Right lobe of liver (tissue), 6 donors: ENCODE measurements at places on chromosomes 2 and 18. TPM values are rescaled to one million over a fixed set of nuclear protein-coding genes. Genes with fewer than 3 reads are reported as not detected.
A peak's percentile ranks its signal among the peaks of the same experiment; 100 is the strongest.

Gene CYP27A1
- 463 TPM for total RNA-seq

Gene GAL3ST2
- total RNA-seq: 0.53 TPM

Gene MSGN1
- total RNA-seq: not detected

Gene CD8B
- total RNA-seq: not detected

Gene INPP5D
- 4.8 TPM for total RNA-seq

Gene SLC9A4
- total RNA-seq: not detected

Gene INHBB
- 10.0 TPM for total RNA-seq

Gene ELP2
- 53.2 TPM for total RNA-seq

Gene NEU2
- not detected for total RNA-seq

Gene CFAP221
- 5.8 TPM for total RNA-seq

Gene LIMS2
- 6.6 TPM for total RNA-seq

DNA sequence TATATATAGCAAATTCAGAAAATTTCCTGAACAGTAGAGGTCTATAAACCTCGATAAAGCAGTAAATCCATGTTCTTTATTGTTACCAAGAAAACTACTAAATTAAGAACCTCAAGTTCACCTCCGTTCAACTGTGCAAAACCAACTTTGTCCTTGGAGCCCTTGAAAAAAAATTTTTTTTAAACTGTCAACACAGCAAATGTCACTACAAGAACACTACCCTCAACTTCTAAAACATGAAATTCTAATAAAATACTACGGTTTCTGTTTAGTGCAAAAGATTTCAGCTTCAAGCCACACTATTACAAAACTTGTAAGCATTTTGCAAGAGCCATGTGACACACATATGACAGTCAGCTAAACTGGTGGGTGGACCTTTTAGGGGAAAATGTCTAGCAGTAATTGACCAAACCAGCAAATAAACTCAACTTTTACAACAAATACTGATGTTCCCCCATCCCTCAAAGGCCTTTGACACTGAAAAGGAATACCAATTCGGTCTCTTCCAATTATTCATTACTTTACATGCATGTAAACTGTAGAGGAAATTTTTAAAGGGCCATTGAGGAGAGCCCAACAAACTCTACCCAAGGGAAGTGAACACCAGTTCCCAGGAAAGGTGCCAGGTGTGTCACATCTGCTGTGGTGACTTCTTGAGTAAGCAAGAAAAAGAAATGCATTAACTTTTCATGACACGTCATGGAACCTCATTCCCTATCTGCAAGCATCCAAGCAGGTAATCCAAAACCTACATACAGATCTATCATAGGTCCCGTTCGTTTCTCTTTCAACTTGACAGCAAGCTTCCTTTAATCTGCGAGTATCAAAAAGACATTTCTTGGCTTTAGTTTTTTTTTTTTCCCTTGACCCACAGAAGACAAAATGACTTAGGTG lies 1.4 kb downstream of the RAB1A start:
- peak; percentile 59 for DNase-seq
- no peaks in the 10 kb centered on the region for H3K27me3 ChIP-seq
- no peaks in the 10 kb centered on the region for H3K36me3 ChIP-seq

DNA sequence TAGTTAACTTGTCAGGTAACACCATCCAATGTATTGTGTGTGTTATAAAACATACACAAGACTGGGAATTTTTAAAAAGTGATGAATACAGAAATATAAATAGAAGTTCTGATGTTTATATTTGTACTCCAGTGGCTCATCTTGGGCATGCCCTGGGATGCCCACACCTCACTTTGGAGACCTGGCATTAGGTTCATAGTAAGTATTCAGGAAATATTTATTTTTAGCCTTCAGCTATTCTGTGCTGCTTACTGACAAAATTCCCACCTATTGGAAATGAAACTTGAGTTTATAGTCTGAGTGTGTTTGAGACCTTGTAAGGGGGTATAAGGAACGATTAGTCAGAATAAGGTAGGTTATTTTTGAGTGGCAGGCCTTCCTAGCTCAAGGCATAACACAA lies 67.5 kb downstream of the MYO1B start:
- DNase-seq: no peak
- H3K4me3 ChIP-seq: no peak overlapping the region
- no peak overlapping the region for H3K27ac ChIP-seq
- no peaks in the 10 kb centered on the region for H3K4me1 ChIP-seq
- no peaks in the 10 kb centered on the region for H3K27me3 ChIP-seq

DNA sequence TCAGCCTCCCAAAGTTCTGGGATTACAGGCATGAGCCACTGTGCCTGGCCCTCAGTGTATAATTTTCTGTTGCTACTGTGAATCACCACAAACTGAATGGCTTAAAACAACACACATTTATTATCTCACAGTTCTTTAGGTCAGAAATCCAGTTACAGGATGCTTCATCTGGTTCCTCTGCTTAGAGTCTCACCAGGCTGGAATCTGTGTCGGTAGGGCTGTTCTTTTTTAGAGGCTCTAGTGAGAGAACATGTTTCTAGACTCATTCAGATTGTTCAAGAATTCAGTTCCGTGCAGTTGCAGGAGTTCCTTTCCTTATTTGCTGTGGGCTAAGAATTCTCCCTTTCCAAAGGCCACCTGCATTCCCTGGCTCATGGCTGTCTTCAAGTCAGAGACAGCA lies 22.2 kb downstream of the CCDC121 start:
- no peak overlapping the region for H3K4me3 ChIP-seq
- H3K4me1 ChIP-seq: no peaks in the 10 kb centered on the region
- DNase-seq: no peak
- no peak overlapping the region for H3K27ac ChIP-seq
- peaks cover 26% of the 10 kb centered on the region for H3K36me3 ChIP-seq

DNA sequence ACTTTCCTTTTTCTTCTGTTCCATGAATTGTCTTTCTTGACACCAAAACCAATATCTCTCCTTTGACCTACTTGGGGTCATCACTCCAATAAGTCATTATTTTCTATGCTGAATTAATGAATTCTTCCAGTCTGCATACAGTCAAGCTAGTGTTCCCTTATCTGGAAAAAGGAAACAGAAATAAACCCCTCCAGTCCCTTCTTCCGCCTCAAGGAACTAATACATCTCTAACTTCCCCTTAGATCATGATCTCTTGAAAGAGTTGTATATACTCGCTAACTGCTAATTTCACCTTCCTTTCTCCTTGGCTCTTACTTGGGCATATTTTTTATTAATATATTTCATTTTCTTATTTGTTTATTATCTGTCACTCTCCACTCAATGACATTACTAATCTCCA lies 7.3 kb upstream of the ARHGAP15 start:
- no peaks in the 10 kb centered on the region for H3K36me3 ChIP-seq
- H3K4me3 ChIP-seq: no peak overlapping the region
- no peak overlapping the region for H3K27ac ChIP-seq
- no peaks in the 10 kb centered on the region for H3K27me3 ChIP-seq
- DNase-seq: no peak

GRCh38 chr2:200455958-200456421 lies 53.9 kb downstream of the KCTD18 start:
- no peaks in the 10 kb centered on the region for H3K27me3 ChIP-seq
- peak overlapping the region; percentile 44 for H3K27ac ChIP-seq
- no peak overlapping the region for H3K4me3 ChIP-seq
- H3K36me3 ChIP-seq: no peaks in the 10 kb centered on the region
- no peaks in the 10 kb centered on the region for H3K4me1 ChIP-seq

DNA sequence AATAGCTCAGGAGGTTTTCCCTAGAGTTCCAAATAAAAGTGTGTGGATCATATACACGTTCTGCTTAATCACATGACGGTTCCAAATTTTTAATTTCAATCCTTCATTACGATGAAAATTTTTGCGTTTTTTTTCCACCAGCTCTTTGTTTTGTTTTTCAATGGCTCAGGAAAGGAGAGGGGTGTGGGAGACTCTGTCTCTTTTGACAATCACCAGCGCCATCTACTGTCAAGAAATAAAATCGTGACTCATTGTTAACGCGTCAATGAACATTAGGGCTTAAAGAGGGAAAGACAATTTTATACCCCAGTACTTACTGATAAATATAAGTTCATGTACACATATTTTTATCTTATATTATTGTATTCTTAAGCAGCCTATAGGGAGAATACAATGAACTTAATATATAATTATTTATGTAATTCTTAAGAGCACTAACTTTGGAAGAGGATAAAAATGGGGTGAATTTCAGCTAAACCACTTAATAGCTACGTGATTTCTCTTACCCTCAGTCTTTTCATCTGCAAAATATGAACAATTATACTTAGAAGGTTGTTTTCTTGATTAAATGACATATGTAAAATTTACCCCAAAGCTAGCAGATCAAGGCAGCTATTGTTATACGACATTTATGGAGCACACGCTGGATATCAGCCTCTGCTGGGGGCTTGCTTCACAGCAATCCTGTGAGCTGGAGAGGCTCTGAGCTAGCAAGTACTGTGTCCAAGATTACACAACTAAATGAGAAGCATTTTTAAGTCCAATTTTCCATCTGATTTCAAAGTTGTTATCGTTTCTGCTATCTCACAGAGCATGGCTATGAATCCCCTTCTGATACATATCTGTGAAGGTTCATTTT lies 47.4 kb upstream of the RMDN2 start:
- no peaks in the 10 kb centered on the region for H3K36me3 ChIP-seq
- no peaks in the 10 kb centered on the region for H3K4me1 ChIP-seq
- DNase-seq: no peak
- H3K27ac ChIP-seq: no peak overlapping the region
- no peak overlapping the region for H3K4me3 ChIP-seq

GRCh38 chr18:62258616-62259015 lies 66.5 kb upstream of the TNFRSF11A start:
- no peaks in the 10 kb centered on the region for H3K36me3 ChIP-seq
- DNase-seq: no peak
- H3K27me3 ChIP-seq: no peaks in the 10 kb centered on the region
- peaks cover 4% of the 10 kb centered on the region for H3K4me1 ChIP-seq
- H3K4me3 ChIP-seq: no peak overlapping the region
- H3K27ac ChIP-seq: no peak overlapping the region

DNA sequence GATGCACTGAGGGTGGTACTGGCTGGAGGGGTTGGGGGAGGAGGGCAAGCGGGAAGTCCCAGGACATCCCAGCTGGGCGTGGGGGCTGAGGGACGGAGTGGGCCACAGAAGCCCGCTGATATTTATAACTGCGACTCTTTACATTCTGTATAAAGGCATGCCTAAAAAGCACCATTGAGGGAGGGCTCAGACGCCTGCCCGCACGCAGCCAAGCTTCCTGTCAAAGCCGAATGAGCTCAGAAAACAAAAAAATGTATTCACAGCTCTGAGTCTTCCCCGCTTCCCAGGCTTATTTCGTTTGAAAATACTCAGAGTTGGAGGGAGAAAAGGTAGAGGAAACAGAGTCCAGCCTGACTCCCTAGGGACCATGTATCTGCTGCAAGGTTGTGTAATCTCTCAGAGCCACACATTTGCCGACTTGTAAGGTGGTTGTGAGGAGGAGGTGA lies 170.1 kb upstream of the HAAO start:
- H3K27me3 ChIP-seq: no peaks in the 10 kb centered on the region
- H3K27ac ChIP-seq: no peak overlapping the region
- no peak overlapping the region for H3K4me3 ChIP-seq
- DNase-seq: no peak

DNA sequence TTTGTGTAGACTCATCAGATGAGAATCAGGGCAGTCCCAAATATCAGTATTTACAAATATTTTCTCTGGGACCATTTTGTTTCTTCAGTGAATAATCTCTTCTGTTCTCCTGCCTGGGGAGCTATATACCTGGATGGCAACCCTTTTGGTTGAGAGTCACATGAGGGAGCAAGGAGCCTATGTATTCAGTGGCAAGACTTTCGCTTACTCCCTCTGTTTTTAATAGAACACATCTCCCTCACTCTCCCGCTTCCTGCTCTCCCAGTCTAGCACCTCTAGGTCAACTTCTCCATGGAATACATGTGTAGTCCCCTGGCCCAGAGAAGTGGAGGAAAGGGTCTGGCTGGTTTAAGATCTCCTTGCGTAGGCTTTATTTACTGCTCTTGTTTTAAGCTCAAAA lies 600.3 kb downstream of the CCDC85A start:
- no peak overlapping the region for H3K4me3 ChIP-seq
- no peaks in the 10 kb centered on the region for H3K36me3 ChIP-seq
- DNase-seq: no peak
- no peaks in the 10 kb centered on the region for H3K27me3 ChIP-seq

DNA sequence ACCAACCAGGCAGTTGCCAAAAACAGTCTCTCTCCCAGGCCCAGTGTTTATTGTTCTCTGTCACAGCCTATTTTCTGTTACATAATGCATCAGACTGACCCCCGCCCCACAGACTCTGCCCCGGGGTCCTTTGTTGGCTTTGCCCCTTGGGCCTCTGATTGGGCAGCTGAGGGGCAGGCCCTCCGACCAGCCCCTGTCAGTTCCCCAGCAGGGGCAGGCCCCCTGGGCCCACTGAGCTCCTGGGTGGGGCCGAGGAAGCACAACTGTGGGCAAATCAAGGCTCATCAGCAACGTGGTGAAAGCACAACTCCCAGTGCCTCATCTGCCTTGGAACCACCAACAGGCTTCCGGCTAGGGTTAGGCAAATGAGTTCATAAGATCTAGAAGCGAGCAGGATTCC lies 160.1 kb upstream of the MYCN start:
- no peak for DNase-seq
- H3K36me3 ChIP-seq: no peaks in the 10 kb centered on the region
- peaks cover 53% of the 10 kb centered on the region for H3K4me1 ChIP-seq
- H3K4me3 ChIP-seq: no peak overlapping the region

GRCh38 chr2:110874453-110875383 lies 142.3 kb downstream of the ACOXL start:
- DNase-seq: no peak
- no peaks in the 10 kb centered on the region for H3K4me1 ChIP-seq
- H3K4me3 ChIP-seq: no peak overlapping the region
- H3K36me3 ChIP-seq: no peaks in the 10 kb centered on the region

- H3K4me3 ChIP-seq: no peak overlapping the region
- DNase-seq: no peak
- no peaks in the 10 kb centered on the region for H3K4me1 ChIP-seq
- no peaks in the 10 kb centered on the region for H3K27me3 ChIP-seq
Measured at GRCh38 chr2:237227592-237228280, 142.0 kb downstream of the COPS8 start.

GRCh38 chr2:96806468-96807126 lies 9.5 kb upstream of the CNNM3 start:
- DNase-seq: no peak
- H3K27me3 ChIP-seq: no peaks in the 10 kb centered on the region
- no peaks in the 10 kb centered on the region for H3K4me1 ChIP-seq

GRCh38 chr2:18483896-18484295 lies 76.6 kb downstream of the RDH14 start:
- H3K4me3 ChIP-seq: no peak overlapping the region
- H3K27me3 ChIP-seq: no peaks in the 10 kb centered on the region

GRCh38 chr2:191578031-191578430 lies 99.9 kb upstream of the NABP1 start:
- H3K27ac ChIP-seq: no peak overlapping the region
- H3K4me1 ChIP-seq: no peaks in the 10 kb centered on the region
- H3K36me3 ChIP-seq: no peaks in the 10 kb centered on the region
- no peaks in the 10 kb centered on the region for H3K27me3 ChIP-seq
- no peak overlapping the region for H3K4me3 ChIP-seq
- DNase-seq: no peak

- H3K4me3 ChIP-seq: no peak overlapping the region
- H3K27me3 ChIP-seq: peaks cover 13% of the 10 kb centered on the region
- no peaks in the 10 kb centered on the region for H3K36me3 ChIP-seq
- no peak for DNase-seq
Measured at GRCh38 chr2:89845532-89845931, 1154.1 kb downstream of the RPIA start.

- no peaks in the 10 kb centered on the region for H3K36me3 ChIP-seq
- peak; percentile 89 for DNase-seq
- no peaks in the 10 kb centered on the region for H3K27me3 ChIP-seq
Measured at GRCh38 chr2:237674731-237675276, 47.4 kb downstream of the LRRFIP1 start.
